ENCODE measurements at places on chromosomes 7 and 10.

- no peak for DNase-seq
Observed at GRCh38 chr10:128922172-128922571, 544.9 kb upstream of the MGMT start.

- DNase-seq = peak; percentile 36
Observed at GRCh38 chr10:67837541-67838314, at the start of gene DNAJC12. TSS of gene DNAJC12 (minus strand) at chr10:67838188. CDS start at chr10:67838011, 177 bp downstream.

- no peak for DNase-seq
Observed at GRCh38 chr10:98609265-98609664, 162.5 kb upstream of the HPS1 start.

DNA sequence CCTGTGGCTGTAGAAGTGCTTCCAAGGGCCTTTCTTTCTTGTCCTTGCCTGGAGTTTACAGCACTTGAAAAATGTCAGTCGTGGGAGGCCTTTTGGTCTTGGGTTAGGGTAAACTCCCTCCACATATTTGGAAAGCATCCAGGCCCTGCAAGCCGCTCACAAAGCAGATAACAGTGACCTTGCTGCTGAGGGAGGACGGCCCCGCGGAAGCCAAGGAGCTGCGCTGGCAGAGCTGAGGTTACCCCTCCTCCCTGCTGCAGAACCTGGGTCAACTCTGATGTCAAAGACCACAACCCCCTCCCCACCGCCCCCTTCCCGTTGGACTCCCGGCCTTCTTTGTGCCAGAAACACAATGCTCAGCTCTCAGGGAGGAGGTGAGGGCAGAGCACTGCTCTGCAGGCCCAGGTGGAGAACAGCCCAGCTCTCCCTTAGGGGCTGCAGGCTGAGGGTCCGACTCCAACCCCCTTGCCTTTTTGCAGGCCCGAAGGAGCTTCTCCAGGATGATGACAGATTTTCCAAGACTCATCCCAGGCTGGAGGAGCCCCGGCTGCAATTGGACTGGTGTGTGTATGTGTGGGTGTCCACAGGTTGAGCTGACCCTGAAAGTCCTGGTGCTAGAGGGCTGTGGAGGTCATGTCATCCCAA lies 957.6 kb upstream of the ZNF722 start:
- no peak for DNase-seq

GRCh38 chr7:112283382-112283910 lies 77.0 kb downstream of the ZNF277 start:
- DNase-seq = no peak

DNA sequence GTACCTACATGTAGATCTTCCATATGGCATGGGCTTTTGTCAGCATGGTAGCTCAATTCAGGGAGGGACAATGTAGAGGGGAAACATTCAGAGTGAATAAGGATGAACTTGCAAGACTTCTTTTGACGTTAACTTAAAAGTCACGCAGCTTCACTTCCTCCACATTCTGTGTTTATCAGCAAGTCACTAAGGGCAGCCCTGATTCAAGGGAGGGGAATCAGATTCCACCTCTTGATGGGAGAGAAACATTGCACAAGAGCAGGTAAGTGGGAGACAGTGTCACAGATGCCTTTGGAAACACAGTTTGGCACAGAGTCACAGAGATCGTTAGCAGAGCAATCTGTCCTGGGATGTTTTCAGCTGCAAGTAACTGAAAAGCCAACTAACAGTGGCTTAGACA lies 26.2 kb downstream of the C10orf67 start:
- no peak for DNase-seq

- DNase-seq = no peak
Observed at GRCh38 chr10:23988006-23988405, 220.9 kb upstream of the KIAA1217 start.

- DNase-seq = no peak
Observed at GRCh38 chr10:10821926-10822325, 195.7 kb upstream of the CELF2 start.

DNA sequence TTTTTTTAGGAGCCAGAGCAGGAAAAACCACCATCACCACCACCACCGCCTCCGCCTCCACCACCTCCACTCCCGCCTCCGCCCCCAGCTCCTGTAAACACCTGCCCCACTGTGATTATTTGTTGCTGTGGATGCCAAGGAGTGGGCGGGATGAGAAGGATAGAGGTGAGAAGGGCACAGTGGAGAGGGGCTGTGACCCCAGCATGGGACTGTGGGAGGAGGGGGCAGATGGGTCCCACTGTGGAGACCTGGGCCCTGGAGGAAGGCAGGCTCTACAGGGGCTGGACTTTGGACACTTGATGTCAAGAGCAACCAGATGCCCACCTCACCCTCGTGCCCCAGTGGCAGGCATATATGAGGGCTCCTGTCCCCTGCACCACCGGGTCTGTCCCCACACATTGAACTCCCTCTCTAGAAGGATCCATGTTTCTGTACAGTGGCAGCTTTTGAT lies 24.7 kb downstream of the ANTXRL start:
- DNase-seq = no peak

GRCh38 chr7:48518092-48518491 lies 346.8 kb downstream of the ABCA13 start:
- no peak for DNase-seq

DNA sequence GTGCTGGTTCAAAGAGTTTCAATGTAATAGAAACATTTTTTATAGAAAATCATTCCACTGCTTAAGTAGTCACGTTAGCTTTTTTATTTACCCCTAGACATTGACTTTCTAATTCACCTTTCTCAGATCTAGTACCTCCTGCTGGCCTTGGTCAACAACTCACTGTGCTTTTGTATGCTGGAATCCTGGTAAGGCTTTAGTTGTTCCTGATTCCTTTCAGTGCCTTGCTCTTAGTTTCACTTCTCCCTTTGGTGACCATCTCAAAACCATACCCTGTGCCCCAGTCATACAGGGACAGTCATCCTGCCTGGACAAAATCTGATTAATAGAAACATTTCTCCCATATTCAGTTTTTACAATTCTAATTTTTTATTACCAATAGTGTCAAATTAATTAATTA lies 130.2 kb downstream of the GPR37 start:
- DNase-seq = no peak

GRCh38 chr10:78731675-78732074 lies 337.1 kb upstream of the ZMIZ1 start:
- no peak for DNase-seq

DNA sequence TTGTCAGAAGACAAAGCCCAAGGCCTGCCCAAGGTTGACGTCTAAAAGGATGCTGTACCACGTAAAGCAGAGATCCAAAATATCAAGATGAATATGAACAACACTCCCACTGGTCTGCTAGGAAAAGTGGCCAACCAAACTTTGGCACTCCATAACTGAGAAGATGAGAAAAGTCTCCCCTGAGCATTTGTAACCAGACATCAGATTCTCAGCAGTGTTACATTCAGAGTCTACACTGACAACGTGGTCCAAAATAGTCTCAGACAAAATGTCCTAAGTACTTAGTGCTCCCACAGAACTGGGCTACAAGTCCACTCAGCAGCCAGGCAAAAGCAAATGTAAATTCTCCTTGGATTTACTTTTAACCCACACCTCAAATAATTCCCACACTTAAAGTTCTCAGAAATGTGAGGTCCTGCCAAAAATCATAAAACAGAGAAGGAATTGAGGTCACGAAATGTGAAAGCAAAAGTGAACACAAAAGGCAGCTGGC lies 185.1 kb upstream of the NOBOX start:
- DNase-seq = no peak

GRCh38 chr10:120897343-120897742 lies 46.2 kb downstream of the WDR11 start:
- no peak for DNase-seq

GRCh38 chr7:118202061-118202460 lies 18.1 kb downstream of the LSM8 start:
- no peak for DNase-seq

DNA sequence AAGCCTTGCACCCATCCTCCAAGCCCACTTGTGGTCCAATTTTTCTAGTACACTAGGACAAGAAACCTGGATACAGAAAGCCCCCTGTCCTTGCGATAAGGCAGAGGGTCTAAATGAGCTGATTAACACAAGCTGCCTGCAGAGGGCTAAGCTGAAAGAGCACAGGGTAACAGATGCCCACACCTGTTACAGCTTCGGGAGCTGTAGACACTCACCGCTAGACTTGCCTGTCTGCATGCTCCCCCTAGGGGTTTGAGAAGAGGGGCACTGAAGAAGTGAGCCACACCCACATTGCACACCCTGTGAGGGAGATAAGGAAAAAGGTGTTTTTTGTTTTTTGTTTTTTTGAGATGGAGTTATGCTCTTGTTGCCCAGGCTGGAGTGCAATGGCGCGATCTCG lies 386.5 kb upstream of the AUTS2 start:
- no peak for DNase-seq

DNA sequence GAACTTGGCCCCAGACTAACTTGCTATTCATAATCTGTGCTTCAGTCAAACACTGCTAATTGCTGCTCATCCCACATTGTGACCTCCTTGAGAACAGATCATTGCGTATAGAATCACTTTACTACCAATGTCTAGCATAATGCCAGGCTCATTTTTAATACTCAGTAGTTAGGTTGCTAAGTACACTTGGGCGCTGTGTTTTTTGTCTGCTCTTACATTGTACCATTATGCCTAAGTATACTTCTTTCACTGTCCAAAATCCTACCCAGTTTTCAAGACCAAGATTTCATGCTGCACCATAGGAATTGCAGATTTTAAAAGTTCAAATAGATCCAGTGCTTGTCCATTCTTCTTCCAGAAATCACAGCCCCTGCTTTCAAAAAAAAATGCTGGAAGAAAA lies 32.8 kb upstream of the TMEM106B start:
- DNase-seq = no peak

DNA sequence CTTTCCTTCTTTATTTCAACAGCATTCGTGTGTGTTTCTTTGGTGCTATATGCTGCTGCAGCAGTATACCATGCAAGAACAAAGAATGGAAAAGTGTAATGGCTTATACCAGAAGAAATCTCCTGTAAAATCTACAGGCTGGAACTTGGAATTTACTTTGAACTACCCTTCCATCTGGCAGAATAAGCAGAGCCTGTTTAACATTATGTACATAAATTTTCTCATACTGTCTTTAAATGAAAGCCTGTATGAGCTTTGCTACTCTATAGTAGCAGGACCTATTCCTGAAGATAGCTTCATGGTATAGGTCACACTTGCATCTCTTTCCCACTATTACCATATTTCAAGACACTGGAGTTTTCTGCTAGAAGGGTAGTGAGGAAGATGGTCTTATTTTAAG lies 522.1 kb upstream of the GHITM start:
- no peak for DNase-seq

DNA sequence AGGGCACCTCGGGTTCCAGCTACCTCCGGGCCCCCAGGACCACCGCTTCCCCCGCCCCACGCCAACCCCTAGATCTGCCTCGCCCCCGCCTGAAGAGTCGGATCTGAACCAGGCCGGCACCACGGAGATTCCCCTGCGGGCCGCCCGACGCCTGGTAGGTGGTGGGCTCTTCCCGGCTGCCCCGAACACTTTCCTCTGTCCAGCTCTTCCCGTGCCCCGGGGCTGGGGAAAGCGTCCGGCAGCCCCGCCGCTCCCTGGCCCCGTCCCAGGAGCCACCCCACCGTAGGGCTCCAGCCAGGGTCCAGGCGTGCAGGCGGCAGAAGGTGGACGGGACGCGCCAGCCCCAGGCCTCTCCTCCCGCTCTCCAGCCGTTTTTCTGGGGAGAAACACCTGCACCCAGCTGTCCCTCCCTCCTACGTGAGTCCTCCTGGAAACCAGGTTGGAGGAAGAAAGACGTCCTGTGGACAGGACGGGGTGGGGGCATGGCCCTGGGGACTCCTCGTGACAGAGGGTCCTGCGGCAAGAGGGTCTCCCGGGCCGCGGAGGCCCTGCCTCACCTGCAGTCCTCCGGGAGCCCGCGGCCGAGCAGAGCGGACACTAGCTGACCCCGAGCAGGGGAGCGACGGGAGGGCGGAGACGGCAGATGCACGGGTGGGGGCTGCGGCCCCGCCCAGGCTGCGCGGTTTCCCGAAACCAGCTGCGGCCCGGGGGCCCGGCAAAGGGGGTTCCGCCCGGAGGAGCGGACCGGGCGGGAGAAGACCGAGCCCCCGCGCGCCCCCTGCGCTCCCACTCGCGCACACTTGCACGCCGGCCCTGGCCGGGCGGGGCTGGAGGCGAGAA lies at the start of gene TMEM176B:
TMEM176B (minus strand) TSS at position 624 of the 840 bp plus-strand sequence. CDS start 3,795 bp downstream, outside the sequence.
- DNase-seq = no peak

GRCh38 chr7:79683916-79684315 lies 230.4 kb upstream of the MAGI2 start:
- DNase-seq = no peak

DNA sequence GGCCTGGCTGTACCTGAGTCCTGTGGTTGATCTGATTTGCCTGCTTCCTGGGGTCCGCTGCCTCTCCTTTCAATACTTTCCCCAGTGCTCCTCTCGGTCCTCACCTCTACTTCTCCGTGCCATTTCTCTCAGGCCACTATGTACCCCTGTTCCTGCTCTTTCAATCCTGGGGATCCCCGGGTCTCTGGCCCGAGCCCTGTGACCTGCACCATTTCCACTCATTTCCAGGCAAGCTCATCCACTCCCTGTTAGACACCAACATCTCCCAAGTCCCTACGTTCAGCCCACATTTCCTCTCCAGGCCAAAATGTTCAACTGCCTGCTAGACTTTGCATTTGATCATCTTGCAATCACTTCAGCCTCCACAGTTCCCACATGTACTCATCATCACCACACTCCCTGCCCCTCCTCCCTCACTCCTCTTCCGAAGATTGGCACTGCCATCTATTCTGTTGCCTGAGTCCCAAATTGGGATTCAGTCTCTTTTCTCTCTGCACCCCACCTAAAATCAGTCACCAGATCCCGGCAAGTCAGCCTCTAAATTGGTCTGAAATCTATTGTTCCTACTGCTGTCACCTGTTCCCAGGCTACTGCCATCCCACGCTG lies 34.4 kb upstream of the ZMIZ1 start:
- no peak for DNase-seq

DNA sequence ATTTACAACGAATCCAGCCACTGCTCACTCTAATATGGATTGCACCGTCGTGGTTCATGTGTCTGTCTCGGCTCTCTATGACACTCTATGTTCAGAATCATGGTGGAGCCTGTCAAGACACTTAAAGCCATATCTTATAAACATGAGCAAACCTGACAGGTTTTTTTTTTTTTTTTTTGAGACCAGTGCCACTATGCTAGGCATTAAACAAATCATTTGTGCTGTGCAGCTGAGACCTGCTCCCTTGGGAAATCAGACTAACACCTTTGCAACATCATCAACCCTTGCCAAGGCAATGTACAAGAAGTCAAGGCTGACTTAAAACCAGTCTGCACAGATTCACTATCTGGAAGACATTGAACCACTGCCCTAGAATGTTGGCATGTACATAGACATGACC lies 181.2 kb upstream of the ANK3 start:
- DNase-seq = no peak

All from smooth muscle cell of the brain vasculature (primary cell).